ENCODE measurements at places on chromosomes 5 and 9. TPM values are rescaled to one million over a fixed set of nuclear protein-coding genes. Genes with fewer than 3 reads are reported as not detected.
A peak's percentile ranks its signal among the peaks of the same experiment; 100 is the strongest.

- no peak for DNase-seq
These were observed 1.1 kb downstream of the ATPSCKMT start for GRCh38 chr5:10248378-10249260.

The ZER1 gene
- 52.2 TPM for total RNA-seq

The FAM221B gene
- not detected for total RNA-seq

- no peak for DNase-seq
These were observed 19.8 kb downstream of the BARHL1 start for GRCh38 chr9:132602207-132602606.

- no peak for DNase-seq
These were observed 291.2 kb downstream of the CWC27 start for GRCh38 chr5:65059681-65060598.

GRCh38 chr9:2029666-2030170 lies 14.6 kb downstream of the SMARCA2 start:
- no peak for DNase-seq

- DNase-seq: no peak
These were observed 125.4 kb upstream of the ADAMTS16 start for GRCh38 chr5:5014586-5015235.

DNA sequence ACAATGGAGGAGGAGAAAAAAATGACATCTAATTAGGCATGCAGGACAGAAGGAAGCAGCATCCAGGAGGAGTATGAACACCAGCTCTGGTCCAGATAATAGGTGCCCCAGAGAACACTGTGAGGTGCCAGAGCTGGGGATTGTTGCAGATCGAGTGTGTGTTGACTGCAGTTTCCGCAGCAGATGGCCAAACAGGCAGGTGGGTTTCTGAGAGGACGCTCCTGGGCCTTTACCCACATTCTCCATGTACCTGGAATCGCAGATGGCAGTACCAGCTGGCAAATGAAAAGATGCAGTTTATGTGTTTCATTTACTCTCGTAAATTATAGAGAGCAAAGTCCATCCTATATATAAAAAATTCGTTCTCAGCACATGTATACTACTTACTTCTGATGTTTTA lies 182.2 kb upstream of the ISL1 start:
- no peak for DNase-seq

GRCh38 chr5:107554776-107555424 lies 115.8 kb downstream of the EFNA5 start:
- no peak for DNase-seq

The NTRK2 gene
- 33.2 TPM for total RNA-seq

The SPOCK1 gene
- 13.6 TPM for total RNA-seq

The RGS7BP gene
- total RNA-seq: 1.5 TPM

The DMRT2 gene
- not detected for total RNA-seq

DNA sequence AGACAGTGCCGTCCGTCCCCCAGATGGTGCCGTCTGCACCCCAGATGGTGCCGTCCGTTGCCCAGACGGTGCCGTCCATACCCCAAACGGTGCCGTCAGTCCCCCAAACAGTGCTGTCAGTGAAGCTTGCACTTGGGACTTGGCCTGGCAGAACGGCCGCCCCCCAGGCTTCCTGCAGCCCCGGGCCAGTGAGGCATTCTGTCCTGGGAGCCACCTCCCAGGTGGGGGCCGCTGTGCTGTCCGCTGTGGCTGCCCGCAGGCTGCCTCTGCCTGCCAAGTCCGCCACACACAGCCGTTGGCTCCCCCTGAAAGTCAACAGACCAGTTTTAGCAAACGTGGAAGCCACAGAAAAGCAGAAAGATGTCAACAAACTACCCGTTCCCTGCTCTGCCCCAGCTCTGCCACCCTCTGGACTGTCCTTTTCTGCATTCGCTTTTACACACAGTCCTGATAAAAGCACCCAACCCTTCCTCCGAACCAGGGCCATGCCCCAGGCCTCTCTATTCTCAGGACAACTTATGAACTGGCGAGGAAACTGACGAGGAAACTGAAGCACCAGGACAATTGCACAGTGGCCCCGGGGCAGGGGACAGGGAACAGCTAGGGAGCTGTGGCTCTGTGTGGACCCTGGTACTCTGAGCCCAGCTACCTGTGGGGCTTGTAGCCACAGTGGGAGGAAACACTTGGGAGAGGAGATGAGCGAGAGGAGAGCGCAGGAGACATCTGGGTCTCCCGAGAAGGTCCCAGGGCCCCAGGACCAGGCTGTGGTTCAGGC lies 39.6 kb upstream of the RXRA start:
- DNase-seq: no peak

- peak; percentile 90 for DNase-seq
These were observed at the start of gene PLAA for GRCh38 chr9:26946753-26947727. TSS of gene PLAA (minus strand) at chr9:26947242. CDS start at chr9:26947045, 197 bp downstream.

The PCDHA7 gene
- 0.89 TPM for total RNA-seq
